ENCODE measurements at places on chromosomes 11 and 22.
A peak's percentile ranks its signal among the peaks of the same experiment; 100 is the strongest.

GRCh38 chr11:15893080-15893492 lies 463.3 kb downstream of the SOX6 start:
- DNase-seq = no peak

- DNase-seq = no peak
Measured at GRCh38 chr11:11843211-11843621, 1.4 kb downstream of the USP47 start.

DNA sequence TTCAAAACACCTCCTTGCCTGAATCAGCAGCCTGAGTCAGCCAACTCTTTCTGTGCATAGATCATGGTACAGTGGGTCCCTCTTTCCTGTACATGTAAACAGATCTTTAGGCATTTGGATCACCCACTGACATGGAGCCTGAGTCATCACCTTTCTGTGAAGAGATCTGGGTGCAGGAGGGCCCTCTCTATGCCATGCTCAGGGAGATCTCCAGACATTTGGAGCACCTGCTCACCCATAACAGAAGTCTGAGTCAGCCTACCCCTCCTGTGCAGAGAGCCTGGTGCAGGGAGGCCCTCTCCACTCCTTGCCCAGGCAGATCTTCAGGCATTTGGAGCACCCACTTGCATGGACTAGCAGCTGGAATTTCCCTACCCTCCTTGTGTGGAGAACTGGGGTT lies 56.2 kb upstream of the GLYAT start:
- no peak for DNase-seq

DNA sequence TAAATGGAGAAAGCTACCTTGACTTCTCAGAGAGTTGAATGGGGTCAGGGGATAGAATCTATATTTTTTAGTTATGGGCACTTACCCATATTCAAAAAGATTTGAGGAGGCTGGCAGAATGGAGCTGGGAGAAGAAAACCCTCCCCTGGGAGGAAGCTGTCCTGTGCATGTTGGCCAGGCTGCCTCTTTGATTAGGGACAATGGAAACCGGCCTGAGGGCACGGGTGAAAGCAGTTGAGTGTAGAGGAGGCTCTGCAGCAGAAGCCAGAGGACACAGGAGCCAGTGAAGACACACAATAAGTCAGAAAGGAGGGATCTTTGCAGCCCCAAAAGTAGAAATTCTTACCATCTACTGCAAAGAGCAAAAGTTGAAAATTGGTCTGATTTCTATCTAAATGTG lies 66.6 kb upstream of the B3GAT1 start:
- peak; percentile 5 for DNase-seq

DNA sequence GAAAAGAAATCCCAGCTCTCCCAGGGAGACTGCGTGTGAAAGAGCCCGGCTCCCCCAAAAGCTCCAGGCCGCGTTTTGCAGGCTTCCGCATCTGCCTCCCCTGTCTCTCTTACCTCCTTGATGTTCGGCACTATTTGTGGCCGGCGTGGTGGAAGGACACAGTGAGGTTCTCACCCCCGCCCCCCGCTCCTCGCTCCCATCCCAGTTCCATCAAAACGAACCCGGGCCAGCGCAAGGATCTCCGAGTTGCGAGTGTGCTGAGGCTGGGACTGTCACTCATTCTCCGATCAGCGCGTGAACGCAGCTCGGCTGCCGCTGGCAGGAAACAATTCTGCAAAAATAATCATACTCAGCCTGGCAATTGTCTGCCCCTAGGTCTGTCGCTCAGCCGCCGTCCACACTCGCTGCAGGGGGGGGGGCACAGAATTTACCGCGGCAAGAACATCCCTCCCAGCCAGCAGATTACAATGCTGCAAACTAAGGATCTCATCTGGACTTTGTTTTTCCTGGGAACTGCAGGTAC lies at the start of gene NCAM1:
NCAM1 (plus strand) TSS at position 275 of the 523 bp plus-strand sequence.
- peak; percentile 92 for DNase-seq

DNA sequence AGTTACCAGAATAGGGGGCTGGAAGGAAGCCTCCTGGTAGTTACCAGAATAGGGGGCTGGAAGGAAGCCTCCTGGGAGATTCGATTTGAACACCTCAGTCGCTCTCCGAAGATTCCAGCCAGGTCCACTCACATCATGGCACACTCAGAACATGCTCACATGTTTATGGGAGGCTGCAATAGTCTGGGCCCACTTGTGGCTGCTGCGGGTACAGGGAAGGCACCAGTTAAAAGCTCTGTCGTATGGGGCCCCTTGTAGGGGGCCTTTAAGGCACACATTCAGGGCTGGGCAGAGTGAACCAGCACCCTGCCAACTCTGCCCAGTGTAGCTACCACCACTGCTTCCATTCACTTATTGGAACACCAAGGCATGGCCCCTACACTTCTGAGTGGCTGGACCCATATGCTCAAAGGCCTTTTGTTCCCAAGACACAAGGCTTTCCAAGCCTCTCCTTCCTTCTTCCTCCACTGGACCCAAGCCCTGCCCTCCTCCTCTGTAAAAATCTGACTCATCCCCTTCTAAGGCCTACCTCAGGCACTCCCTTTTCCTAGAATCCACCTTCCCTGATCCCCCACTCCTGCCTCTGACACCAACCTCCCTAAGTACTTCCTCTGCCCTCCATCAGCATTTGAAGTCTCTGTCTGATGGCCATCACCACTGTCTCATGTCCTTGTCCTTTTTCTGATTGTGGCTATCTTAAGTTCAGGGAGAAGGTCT lies 28.0 kb downstream of the USP35 start:
- peak; percentile 30 for DNase-seq

DNA sequence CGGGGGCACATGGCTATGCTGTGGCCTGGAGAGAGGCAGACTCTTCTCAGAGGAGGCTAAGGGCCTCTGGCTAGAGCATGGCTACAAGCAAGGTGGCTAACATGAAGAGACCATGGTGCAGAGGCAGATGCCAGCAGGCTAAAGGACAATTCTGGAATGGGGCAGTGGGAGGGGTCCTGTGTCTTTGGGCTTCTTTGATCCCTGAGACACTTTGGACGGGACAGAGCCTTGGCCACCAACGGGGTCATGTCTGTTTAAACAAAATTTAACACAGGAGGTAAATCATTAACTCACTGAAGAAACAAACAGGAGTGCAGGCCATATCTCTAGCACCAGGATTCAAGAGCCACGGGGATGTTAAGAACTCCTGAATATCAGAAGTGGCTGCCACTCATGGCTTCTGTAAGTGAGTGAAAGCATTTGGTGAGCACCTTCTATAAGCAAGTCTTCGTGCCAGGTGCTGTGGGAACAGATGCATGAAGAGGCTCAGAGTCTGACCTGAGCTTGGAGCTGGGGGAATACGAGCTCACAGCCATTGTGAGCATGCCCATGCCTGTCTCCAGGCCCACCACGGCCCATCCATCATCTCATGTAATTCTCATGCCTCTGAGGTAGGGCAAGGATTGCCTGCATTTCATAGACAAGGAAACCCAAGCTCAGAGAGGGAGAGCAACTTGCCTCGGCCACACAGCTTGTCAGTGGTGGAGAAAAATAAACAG lies 18.3 kb upstream of the ZNRF3 start:
- DNase-seq = no peak

DNA sequence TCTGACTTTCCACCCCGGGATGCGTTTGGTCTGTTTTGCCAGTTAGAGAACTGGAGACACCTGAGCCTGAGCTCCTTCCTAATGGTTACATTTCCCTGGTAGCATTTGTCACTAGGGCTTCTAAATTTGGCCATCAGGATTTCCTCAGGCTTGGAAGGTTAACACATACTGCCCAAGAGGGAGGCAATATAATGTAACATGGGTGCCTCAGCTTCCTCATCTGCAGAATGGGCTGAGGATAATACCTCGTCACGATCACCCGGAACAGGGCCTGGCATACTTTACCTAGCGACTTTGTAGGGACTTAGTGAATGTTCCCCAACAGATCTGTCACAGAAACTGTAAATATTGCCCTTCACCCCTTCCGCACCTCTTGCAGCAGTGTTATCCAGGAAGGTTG lies 11.3 kb downstream of the IL17RA start:
- DNase-seq = no peak

DNA sequence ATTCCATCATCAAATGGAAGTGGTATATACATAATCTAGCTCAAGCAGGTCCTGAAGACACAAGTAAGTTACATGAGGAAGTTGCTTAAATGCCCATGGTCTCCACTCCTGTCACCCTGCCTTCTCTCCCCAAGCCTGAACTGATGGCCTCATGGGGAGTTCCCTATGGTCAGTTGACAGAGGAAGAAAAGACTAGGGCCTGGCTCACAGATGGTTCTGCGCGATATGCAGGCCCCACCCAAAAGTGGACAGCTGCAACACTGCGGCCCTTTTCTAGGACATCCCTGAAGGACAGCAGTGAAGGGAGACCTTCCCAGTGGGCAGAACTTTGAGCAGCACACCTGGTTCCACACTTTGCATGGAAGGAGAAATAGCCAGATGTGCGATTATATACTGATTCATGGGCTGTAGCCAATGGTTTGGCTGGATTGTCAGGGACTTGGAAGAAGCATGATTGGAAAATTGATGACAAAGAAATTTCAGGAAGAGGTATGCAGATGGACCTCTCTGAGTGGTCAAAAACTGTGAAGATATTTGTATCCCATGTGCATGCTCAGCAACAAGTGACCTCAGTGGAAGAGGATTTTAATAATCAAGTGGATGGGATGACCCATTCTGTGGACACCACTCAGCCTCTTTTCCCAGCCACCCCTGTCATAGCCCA lies 17.3 kb upstream of the CD82 start:
- DNase-seq = no peak

DNA sequence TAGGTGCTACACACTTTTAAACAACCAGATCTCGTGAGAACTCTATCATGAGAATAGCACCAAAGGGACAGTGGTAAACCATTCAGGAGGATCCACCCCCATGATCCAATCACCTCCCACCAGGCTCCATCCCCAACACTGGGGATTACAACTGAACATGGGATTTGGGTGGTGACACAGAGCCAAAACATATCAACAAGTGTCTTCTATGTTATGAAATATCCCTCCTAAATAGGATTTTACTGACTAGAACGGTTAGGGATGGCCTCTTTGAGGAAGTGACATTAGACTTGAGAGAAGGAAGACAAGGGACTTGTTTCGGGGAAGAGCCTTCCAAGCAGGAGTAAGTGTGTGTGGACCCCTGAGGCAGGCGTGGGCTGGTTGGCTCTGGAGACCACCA lies 11.9 kb upstream of the MRPL11 start:
- DNase-seq = no peak

GRCh38 chr22:34070051-34070450 lies 149.8 kb upstream of the LARGE1 start:
- DNase-seq = no peak
